ENCODE measurements at places on chromosomes 7 and 10. TPM values are rescaled to one million over a fixed set of nuclear protein-coding genes. Genes with fewer than 3 reads are reported as not detected.

The ARID5B gene
- total RNA-seq: 67.9 TPM

The TMEM139 gene
- 0.51 TPM for total RNA-seq

The CDHR1 gene
- 0.45 TPM for total RNA-seq

The KLF14 gene
- total RNA-seq: not detected

The NPC1L1 gene
- total RNA-seq: 0.11 TPM

The ASB10 gene
- not detected for total RNA-seq

The CREB3L2 gene
- 34.1 TPM for total RNA-seq

The SEMA3D gene
- 16.5 TPM for total RNA-seq

The STN1 gene
- total RNA-seq: 42.7 TPM

The TWIST1 gene
- 1.6 TPM for total RNA-seq

The PLXDC2 gene
- 83.6 TPM for total RNA-seq

The TMEM60 gene
- 20.6 TPM for total RNA-seq

The LIPF gene
- total RNA-seq: not detected

The LAMB1 gene
- total RNA-seq: 15.5 TPM

The SYT15B gene
- total RNA-seq: 3.0 TPM

The ZNF117 gene
- 26.8 TPM for total RNA-seq

The TCAF2 gene
- 12.7 TPM for total RNA-seq

The HPSE2 gene
- 4.7 TPM for total RNA-seq

The CYP2C19 gene
- not detected for total RNA-seq

The CNNM1 gene
- total RNA-seq: 4.2 TPM

All from prostate gland (tissue), 2 donors.